Activated CD8-positive, alpha-beta memory T cell treated with anti-CD3 and anti-CD28 coated beads, Interleukin-2, amount 50 U/mL, for 4 hours (primary cell): ENCODE measurements at places on chromosomes 6 and 20.

DNA sequence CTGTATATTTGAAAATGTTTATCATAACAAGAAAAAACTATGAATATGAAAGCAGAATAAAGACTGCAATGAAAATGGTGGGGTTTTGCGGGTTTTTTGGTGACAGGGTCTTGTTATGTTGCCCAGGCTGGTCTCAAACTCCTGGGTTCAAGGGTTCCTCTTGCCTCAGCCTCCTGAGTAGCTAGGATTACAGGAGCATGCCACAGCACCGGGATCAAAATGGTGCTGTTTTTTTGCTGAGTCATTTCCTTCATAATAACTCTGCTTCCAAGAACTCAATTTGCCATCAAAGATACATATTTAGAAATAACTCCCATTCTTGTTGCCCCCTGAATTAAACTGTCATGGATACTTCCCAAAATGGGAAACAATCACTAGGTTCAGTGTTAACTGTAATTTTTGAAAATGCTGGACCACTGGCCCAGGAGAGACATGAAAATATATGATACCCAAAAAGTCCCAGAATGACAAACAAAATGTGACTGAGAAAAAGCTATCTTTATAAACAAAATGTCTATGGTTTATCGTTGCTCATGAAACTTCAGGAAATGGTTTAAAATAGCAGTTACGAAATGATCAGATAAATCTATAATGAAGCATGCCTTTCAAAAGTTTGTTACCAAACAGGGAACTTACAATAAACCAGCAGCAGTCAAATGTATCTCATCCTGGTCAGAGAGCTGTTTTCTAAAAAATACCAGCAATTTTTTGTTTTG lies 32.2 kb downstream of the ILRUN start:
- no peak for DNase-seq

GRCh38 chr6:111776236-111777221 lies 96.7 kb downstream of the FYN start:
- no peak for DNase-seq

- no peak for DNase-seq
Measured at GRCh38 chr20:62370807-62371587, 3.9 kb upstream of the LAMA5 start.

- peak; percentile 75 for DNase-seq
Measured at GRCh38 chr6:30877419-30878262, 6.7 kb upstream of the DDR1 start.

DNA sequence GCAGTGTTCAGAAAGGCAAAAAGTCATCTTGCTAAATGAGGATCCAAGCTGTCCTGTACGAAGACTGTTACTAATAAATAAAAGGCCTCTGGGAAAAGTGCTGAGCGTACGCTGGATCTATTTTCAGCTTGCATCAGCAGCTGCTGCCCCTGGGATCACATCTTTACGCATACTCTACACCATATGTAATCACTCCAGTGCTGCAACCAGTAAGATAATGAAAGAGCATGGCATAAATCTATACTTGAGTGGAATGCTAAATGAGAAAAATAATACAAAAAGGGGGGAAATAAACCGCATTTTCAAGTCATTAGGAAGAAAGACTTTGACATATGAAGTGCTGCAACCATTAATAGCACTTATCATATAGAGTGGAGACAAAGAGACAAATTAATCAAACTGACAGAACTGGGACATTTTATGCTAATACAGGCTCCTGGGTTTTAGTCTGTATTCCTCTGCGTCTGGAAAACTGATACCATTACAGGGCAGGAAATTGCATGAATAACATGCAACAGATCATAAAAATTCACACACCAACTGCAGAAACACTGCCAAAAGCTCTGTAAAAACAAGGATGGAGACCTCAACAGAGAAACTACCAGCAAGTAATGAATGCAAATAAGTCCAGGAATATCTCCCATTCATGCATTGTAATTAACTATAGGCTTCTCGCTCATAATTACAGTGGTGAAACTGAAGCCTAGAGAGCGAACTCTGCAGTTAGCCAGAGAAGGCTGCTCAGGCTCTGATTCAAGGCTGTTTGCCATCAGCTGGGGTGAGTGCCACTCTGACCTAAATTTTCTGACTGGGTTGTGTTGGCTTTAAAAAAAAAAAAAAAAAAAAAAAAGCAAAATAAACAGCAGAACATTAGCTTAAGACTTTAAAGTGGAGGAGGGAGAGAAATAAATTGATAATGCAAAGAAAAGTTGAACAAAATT lies 83.8 kb downstream of the GJA10 start:
- no peak for DNase-seq

DNA sequence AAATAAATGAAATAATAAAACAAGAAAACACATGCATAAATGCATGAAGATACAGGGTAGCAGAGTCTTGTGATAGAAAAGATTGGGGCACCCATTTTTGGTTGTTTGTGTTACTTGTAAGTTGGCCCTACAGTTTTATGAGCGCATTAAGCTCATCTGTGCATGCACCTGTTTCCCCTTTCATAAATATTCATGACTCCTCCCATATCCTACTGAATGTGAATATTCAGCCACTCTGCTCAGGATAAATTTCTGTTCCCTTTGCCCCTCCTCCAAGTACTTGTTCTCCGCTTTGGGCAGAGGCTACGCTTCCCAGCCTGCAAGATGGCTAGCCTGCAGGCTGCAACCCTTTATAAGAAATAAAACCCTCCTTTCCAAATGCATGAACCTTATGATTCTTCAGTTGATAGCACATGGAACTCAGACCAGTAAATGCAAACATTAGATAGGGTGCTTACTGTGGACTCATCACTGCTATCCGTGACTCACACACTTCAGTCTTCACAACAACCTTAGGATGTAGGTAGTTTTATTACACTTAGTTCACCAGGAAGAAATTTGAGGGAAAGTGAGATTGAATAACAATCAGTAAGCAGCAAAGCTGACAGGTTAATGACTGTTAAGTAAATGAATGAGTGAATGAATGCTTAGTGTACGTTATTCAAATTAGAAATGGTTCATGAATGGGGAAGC lies 15.0 kb downstream of the ALDH8A1 start:
- DNase-seq, result no peak

DNA sequence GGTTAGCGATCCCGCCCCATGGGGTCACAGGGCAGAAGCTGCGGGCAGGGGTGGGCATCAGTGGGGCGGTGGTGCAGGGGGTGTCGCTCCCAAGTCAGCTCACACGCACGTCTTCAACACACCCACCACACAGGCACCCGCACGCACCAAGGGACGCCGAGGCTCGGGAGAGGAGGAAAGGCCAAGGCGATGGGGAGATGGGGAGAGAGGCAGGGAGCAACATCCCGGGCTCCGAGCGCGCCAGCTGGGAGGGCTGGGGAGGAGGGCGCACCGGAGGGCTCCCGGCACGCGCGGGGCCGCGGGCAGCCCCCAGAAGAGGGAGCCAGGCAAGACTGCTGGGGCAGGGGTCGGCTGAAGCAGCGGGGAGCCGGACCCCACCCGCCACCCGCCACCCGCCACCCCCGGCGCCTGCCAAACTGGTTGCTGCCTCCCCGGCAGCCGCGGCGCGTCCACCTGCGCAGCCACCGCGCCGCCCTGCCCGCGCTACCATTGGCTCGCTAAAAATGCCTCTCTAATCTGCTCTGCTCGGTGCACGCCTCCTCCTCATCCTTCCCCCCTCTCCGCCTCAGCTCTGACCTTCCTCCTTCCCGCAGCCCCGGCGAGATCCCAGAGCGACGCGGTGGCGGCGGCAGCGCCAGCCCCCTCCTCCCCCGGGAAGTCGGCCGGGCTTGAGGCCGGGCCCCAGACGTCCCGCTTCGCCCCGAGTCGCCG lies at the start of gene PACSIN1:
Gene PACSIN1, plus strand, starts transcription at position 546 of the 711 bp plus-strand sequence. CDS start 60,230 bp downstream, outside the sequence.
- no peak for DNase-seq

DNA sequence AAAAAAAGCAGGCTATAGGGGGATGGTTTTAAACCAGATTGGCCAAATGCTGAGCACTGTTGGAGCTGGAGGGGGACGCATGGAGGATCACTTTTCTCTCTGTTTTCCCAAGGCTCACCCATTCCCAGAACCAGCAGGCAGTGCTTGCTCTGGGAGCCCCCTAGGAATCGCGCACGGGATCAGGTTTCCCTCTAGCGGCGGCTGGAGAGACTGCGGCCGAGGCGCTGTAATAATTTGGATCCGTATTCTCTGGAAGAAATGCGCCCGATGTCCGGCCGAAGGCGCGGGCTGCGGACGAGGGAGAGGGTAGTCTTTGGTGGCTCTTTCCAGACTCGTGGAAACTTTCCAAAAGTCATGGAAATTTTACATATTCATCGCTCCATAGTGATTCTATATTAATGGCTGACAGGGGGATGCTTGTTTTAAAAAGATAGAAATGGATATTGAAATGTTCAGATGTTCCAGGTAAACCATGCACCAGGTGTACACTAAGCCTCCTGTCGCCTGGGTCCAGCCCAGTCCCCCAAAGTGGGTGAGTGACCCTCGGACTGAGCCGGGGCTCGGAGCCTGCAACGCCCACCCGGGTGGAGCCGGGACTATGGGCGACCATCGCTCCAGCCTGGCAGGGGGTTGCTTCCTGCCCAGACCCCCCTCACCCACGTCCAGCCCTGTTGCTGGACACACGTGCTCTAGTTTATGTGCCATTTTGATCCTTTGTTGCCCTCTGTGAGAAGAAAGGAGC lies 78.7 kb upstream of the PHACTR3 start:
- no peak for DNase-seq

DNA sequence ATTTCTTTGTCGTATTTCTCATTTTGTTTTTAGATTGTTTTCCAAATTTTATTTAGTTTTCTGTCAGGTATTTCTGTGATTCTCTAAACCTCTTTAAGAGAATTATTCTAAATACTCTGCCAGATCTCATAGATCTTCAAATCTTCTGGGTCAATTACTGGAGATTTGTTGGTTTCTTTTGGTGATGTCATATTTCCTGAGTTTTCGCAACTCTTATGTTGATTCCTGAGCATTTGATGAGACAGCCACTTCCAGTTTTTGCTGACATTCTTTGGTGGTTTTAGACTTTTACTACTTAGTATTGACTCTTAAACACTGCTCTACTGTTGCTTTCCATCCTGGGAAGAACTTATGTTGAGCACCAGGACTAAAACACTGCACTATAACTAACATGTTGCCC lies 21.9 kb downstream of the ADGB start:
- DNase-seq, result no peak

GRCh38 chr6:150541576-150541975 lies 58.1 kb upstream of the PLEKHG1 start:
- DNase-seq, result no peak

DNA sequence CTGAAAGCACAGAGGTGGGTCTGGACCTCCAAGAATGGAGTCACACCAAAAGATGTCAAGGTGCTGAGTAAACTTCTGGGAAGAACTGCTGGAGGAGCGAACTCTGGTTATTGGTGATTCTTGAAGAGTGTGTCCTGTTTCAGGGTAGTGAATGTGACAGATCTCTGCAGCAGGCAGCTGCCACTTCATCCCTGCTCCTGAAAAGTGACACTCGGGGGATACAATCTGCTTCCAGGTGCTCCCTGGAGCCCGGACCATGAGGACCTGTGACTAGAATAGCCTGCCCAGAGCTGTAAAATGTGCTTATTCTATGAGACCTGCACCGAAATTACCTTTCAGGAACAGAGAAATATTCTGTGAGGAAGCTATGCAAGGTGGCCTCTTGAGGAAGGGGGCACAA lies 191.1 kb downstream of the FOXC1 start:
- DNase-seq, result no peak

DNA sequence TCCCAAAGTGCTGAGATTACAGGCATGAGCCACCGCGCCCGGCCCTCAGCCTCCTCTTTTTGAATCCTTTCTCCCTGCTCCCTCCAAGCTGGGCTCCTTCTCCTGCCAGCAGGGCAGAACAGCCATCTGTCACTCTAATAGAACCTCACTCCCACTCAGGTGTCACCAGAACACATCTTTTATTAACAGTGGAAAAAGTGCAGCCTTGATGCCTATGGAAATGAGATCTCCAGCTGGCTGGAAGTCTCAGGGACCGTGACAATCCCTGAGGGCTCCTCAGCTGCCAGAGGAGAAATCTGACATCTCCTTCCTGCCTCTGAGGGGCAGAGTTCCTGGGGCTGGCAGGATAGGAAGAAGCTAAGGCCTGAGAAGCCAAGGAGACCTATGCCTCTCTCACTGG lies 28.0 kb downstream of the TMC2 start:
- no peak for DNase-seq

DNA sequence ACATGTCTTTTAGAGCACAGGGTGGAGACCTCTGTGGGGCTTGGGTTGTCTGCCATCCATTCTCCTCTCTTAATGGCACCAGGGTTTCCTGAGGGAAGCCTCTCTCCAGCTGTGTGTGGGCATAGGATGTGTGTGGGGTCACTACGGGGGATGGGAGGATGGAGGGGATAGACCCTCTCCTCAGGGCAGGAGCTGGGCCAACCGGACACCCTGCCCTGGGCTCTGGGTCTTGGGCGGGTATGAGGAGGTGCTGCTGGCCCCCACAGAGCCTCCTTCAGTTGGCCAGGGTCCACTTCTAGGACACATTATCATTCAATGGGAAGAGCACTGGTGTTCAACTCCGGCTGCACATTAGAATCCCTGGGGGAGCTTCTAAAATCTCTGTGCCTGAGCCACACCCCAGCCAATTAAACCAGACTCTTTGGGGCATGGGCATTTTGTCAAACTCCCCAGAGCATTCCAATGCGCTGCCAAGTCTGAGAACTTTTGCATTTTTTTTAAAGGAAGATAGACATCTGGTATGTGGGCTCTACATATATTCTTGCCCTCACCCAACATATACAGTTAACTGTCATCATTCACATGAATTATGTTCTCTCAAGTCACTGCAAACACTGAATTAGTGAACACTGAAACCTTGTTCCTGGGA lies 38.5 kb downstream of the TRAM2 start:
- no peak for DNase-seq

- no peak for DNase-seq
Measured at GRCh38 chr6:27111743-27112142, 135.8 kb upstream of the PRSS16 start.

DNA sequence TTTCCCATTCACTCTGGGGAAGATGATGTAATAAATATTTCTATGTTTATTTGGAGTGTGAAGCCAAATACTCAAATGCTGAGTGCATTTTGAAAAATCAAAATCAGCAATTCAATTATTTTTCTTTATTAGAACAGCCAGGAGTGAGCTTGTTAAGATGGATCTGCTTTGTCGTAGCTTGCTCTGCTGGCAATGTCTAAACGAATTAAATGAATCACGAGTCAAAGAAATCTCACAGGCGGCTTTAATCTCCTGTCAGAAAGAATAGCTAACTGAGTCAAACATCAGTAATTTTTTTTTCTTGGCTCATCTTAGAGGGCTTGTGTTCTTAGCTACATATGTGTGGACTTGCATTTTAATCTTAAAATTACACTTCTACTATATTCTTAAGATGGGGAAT lies 100.2 kb upstream of the HMGN3 start:
- no peak for DNase-seq

GRCh38 chr20:62828511-62829230 lies 11.8 kb downstream of the COL9A3 start:
- DNase-seq, result no peak

GRCh38 chr6:40661726-40662125 lies 74.6 kb upstream of the LRFN2 start:
- no peak for DNase-seq
